OCI-LY7 (cell line): ENCODE measurements at places on chromosomes 12 and 14.
A peak's percentile ranks its signal among the peaks of the same experiment; 100 is the strongest.

DNA sequence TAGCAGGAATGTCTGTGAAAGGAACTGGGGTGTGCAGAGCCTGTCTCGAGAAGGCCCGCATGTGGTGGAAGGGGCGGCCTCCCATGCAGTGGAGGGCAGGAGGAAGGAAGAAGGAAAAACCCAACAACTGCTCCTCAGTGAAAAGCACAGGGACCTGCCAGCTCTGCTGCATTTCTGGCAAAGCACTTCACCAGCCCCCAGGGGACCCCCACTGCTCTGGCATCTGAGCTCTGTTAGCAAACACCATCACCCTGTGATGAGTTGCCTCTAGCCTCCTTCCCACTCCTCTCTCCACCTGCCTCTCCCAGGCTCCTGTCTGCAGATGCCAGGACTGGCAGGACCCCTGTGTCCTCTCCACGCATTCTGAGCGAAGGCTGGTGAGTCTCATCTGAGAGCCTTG lies 69.0 kb upstream of the DDX11 start:
- no peak for DNase-seq

- no peak for DNase-seq
These were observed 68.8 kb upstream of the AMN start for GRCh38 chr14:102853648-102854047.

- no peak for DNase-seq
These were observed 18.5 kb upstream of the KRT80 start for GRCh38 chr12:52210186-52210924.

DNA sequence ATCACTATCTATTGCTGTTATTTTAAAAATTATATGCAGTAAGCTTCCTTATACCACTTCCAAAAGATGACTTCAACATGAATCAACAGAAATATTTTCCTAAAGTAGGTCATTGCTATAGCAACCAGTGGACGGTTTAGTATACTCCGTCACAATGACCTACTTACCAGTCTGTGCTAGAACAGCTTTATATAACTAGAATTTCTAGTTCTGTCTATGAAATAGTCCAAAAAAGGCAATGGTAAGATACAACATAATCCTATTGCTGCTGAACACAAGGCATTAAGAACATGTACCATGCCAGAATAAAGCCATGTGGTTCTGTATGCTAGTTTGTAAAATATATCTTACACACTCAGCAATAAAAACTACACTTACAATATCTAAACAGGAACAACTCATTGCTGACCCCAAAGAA lies 40.7 kb upstream of the MTERF2 start:
- DNase-seq, result no peak

DNA sequence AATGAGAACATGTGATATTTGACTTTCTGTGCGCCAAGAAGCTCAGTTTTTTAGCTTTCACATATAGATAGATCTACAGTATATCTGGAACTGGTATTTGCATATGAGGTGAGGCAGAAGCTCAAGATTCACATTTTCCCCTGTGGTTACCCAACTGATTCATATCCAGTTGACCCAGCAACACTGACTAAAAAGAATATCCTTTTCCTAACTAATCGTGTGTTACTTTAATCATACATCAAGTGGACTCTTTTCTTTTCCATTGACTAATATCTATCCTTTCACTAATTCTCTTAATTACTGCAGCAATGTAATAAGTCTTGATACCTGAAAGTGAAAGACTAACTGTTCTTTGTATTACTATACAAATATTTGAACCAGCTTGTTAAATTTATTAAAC lies 236.1 kb downstream of the AEBP2 start:
- no peak for DNase-seq

GRCh38 chr12:105330931-105331804 lies 677 bp downstream of the C12orf75 start:
- peak; percentile 56 for DNase-seq

GRCh38 chr14:39302124-39302810 lies 68.6 kb downstream of the MIA2 start:
- no peak for DNase-seq

GRCh38 chr12:2893007-2893406 lies 2.3 kb downstream of the TULP3 start:
- DNase-seq, result no peak

- no peak for DNase-seq
These were observed 1.4 kb downstream of the ARHGDIB start for GRCh38 chr12:14959916-14960496.

DNA sequence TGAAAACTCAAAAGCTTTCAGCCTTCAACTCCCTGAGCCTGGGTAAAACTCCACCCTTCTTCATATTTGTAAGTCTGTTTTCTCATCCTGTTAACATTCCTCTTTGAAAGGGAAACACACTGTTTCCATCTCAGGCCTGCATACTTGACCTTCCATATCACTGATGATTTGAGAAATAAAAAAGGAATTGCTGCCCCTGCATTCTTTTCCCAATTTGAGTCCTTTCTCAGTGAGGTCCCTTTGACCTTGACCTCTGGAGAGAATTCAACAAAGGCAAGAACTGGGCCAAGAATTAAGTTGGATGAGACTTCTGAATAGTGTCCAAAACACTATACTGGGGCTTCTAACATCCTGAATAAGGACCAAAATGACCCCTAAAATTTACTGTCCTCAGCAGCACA lies 108.0 kb downstream of the AEBP2 start:
- DNase-seq, result no peak

DNA sequence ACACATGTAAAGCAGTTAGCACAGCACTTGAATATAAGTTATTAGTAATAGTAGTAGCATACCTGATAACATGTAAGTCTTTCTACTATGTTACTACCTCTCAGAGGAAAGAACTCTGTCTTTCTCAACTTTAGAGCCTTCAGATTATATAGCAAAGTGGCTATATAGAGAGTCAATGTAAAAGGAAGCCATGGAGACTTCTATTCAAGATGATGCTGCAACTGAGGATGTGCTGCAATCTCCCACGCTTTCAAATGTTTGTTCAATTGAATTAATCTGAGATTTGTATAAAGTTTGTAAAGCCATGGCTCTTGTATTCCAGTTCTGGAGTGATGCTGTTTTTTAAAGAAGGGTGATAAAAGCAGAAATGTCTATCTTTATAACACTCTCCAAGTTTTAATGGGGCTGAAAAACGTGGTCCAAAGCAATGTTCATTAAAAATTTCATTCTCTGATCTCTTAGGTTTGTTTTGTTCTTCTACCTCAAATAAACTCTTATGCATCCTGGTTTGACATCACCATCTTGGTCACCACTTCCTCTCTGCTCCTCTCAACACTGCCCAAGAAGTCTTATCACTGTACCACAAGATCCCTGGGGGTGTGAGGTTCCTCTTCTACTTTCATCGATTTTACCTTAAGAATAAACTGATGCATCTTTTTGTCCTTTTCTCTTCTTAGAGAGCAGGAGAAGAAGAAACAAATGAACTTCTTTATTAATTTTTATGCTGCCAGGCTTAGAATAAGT lies 40.6 kb downstream of the C12orf42 start:
- DNase-seq, result peak; percentile 24
